CD4-positive, alpha-beta T cell treated with Interleukin-4 for 1 hour (primary cell): ENCODE measurements at places on chromosomes 4 and X.

DNA sequence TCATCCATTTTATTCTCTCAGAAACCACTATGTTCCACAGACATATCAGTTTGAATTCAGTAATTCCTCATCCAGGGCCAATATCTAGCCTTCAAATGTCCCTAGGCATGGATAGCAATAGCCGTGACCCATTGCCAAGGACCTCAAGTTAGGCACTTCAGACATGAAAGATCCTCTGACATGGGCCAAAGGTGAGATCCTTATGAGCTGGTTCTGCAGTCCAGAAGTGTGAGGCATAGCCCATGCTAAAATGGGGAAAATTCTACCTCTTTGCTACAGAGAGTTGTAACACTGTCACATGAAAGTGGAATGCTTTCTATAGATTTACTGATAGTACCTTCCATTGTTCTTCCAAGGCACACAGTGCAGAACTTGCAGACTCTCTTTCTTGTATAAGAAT is 349.7 kb upstream of the GALNT7 start:
- DNase-seq = no peak

DNA sequence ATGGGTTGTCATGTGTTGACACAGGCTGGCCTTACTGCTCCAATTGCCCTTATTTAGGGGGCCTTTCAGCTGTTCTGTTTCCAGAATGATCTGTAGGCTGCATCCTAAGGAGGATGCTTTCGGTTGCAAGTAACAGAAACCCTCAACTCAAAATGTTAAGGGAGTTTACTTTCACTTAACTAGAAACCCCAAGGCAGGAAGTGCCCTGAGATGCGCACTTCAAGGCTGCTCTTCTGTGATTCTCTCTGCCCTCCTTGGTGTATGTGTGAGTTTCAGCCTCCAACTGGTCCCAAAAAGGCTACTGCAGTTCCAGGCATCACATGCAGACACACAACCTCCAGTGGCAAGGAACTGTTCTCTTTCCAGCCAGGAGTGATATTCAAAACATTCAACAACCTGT is 97.3 kb upstream of the ATP6AP2 start:
- no peak for DNase-seq

GRCh38 chr4:119227690-119228089 is 15.2 kb downstream of the USP53 start:
- DNase-seq = no peak

- DNase-seq = no peak
Observed at GRCh38 chrX:12890467-12890866, 16.0 kb upstream of the TLR8 start.

DNA sequence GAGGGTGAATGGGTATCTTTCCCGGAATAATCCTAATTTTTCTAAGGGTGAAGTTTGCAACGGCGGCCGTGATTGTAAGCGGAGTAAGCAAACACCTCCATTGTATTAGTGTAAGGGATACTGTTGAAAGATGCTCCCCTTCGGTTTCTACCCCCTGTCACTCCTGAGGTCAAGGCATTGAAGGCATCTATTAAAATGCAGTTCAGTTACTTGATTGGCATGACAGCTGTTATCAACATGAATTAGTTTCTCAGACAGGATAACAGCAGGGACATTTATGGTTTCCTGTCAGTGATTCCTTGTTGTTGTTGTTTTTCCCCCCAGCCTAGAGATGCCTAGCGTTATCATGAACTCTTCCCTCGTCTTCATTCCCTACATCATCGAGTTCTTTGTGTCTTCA is 552 bp downstream of the SLC25A14 start:
- DNase-seq = no peak

- no peak for DNase-seq
Observed at GRCh38 chrX:31181377-31182000, 109.6 kb upstream of the FTHL17 start.

GRCh38 chr4:15444879-15445547 is 17.2 kb downstream of the C1QTNF7 start:
- no peak for DNase-seq

DNA sequence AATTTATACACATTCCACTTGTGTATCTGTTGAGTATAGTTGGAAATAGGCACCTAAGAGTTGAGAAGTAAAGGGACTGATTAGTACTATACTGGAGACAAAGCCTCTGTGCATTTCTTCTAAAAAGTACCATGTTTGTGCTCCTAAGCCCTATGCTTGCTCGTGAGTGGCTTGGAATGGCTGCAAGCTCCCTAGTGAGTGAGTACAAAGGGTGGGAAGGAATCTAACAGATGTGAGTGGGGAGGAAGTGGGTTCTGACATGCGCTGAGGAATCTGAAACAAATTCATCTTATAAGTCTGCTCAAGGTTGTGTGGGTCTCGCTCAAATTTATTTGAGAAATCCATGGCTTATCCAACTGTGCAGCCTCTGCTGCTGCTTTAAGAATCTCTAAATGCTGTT is 13.3 kb downstream of the SPCS3 start:
- no peak for DNase-seq

DNA sequence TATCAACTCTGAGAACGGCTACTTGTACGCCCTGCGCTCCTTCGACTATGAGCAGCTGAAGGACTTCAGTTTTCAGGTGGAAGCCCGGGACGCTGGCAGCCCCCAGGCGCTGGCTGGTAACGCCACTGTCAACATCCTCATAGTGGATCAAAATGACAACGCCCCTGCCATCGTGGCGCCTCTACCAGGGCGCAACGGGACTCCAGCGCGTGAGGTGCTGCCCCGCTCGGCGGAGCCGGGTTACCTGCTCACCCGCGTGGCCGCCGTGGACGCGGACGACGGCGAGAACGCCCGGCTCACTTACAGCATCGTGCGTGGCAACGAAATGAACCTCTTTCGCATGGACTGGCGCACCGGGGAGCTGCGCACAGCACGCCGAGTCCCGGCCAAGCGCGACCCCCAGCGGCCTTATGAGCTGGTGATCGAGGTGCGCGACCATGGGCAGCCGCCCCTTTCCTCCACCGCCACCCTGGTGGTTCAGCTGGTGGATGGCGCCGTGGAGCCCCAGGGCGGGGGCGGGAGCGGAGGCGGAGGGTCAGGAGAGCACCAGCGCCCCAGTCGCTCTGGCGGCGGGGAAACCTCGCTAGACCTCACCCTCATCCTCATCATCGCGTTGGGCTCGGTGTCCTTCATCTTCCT is 2.7 kb downstream of the PCDH10 start:
- no peak for DNase-seq

- no peak for DNase-seq
Observed at GRCh38 chr4:110306303-110306702, 107.9 kb upstream of the ELOVL6 start.

DNA sequence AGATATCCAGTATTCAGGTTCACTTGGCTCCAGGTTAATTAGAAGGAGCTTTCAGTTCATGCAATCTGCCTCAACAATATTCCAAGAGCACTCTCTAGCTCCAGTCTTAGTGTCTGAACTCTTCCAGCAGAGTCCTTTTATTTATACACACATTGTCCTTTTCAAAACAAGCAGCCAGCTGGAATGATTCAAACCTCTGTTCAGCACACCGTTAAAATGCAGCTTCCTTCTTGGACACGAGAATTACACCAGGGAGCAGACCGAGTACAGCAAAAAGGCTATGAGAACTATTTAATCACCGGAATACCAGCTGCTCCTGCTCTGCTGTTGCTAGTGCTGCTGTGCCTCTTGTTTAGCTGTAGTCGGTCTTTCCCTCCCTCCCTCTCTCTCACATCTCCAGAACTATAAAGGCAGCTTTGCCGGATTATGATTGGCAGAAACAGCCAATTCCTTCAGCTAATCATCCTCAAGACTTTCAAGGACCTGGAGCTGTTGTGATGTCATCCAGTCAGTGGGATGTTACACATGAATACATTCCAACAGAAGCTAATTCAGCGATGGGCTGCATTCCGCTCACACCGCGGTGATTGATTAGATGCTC is at the start of gene NDST4:
Gene NDST4, minus strand, starts transcription at position 115 of the 601 bp plus-strand sequence. CDS start 36,584 bp downstream, outside the sequence.
- DNase-seq = no peak

DNA sequence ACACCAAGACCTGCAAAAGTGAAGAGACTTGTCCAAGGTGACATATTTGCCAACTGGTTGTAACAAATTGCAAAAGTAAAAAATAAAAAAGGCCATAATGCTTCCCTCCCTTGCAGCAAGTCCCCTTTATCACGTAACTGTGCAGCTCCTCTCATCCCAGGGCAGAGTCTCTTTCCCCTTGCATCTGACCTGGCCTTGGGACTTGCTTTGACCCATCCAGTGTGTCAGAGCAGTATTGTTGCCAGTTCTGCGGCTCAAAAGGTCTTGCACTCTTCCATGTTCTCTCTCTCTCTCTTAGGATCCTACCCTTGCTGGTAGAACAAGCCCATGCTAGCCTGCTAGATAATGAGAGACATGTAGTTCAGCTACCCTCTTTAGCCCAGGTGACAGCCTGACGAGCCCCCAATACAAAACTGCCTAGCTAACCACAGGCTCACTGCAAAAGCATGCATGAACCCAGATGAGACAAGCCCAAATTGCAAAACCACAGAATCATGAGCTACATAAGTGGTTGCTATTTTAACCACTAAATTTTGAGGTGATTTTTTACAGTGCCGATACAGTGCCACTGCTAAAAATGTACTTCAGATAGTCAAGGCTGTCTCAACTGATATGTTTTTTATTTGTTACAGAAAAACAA is 289.5 kb upstream of the PPARGC1A start:
- DNase-seq = no peak
